ENCODE measurements at places on chromosomes 4 and X. TPM values are rescaled to one million over a fixed set of nuclear protein-coding genes. Genes with fewer than 3 reads are reported as not detected.

FREM3 gene
- 0.35 TPM for polyA plus RNA-seq

AFP gene
- 746 TPM for polyA plus RNA-seq

FHIP1A gene
- 5.7 TPM for polyA plus RNA-seq

CITED1 gene
- polyA plus RNA-seq: 9.9 TPM

MAGEA8 gene
- 0.15 TPM for polyA plus RNA-seq

NALF2 gene
- polyA plus RNA-seq: 0.74 TPM

USP51 gene
- polyA plus RNA-seq: 13.3 TPM

POU4F2 gene
- not detected for polyA plus RNA-seq

ADRA2C gene
- polyA plus RNA-seq: 5.1 TPM

WAS gene
- polyA plus RNA-seq: 2.9 TPM

MAGEA9B gene
- polyA plus RNA-seq: not detected

LRCH2 gene
- polyA plus RNA-seq: 12.7 TPM

ZCCHC18 gene
- 4.2 TPM for polyA plus RNA-seq

DRP2 gene
- polyA plus RNA-seq: 1.9 TPM

PRRG1 gene
- polyA plus RNA-seq: 23.2 TPM

ZBED1 gene
- polyA plus RNA-seq: 44.4 TPM

WWC2 gene
- polyA plus RNA-seq: 53.5 TPM

BTK gene
- polyA plus RNA-seq: 1.5 TPM

FGF16 gene
- 0.07 TPM for polyA plus RNA-seq

All from right renal cortex interstitium (tissue), 3 donors.